Mucosa of gallbladder (tissue), 1 donor: ENCODE measurements at places on chromosomes 4 and X. TPM values are rescaled to one million over a fixed set of nuclear protein-coding genes. Genes with fewer than 3 reads are reported as not detected.

The TACC3 gene
- 16.2 TPM for total RNA-seq

The PCDH10 gene
- total RNA-seq: 1.0 TPM

The LANCL3 gene
- 1.8 TPM for total RNA-seq

The MAGED4B gene
- 47.9 TPM for total RNA-seq

The WNK3 gene
- total RNA-seq: 6.2 TPM

The XAGE2 gene
- not detected for total RNA-seq

DNA sequence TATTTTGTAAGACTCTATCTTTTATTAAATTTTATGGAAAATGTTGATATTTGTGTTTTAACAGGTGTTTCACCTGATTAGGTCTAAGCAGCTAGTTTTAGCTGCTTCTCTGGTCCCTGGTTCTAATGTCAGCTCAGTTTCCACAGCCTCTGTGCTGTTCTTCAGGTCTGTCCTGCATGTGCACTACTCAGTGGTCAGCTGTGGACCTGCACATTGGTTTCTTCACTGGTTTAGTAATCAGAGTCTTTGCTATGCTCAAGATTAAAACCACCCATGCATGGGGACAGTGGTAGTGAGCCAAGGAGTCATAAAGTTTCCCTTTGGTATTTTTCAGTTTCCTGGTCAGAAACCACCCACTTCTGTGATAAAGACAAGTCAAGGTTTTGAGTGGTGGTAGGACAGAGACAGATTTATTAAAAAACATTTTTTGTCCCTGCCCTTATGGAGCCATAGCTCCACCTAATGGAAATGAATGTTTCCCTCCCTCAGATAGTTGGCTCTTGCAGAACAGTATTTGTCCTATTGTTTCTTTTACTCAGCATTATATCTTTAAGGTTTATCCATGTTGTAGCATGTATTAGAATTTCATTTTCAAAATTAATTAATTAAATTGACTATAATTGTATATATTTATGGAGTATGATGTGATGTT lies 36.8 kb upstream of the VBP1 start:
- DNase-seq: no peak

DNA sequence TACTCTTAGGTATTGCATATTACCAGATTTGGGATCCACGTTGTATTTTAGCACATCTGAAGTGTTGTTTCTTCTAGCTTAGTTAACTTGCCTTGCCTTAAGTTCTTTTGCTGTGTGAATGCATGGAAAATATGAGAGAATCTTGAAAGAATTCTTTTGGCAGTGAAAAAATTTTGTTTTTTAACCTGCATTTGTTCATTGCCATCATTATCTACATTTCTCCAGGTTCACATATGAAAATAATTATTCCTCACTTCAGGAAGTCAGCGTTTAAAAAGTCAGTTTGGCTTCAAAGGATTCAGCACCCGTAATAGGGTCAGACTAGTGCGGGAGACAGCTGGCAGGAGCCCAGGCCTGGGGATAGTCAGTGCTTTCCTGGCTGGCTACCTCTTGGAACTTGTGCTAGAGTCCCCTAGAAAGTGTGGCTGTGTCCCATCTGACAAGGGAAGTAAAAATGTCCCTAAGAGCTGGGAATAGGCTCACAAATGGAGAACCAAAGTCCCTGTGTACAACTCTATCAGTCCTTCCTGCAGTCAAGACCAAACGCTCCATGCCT lies 251.9 kb upstream of the KLF3 start:
- DNase-seq: no peak

GRCh38 chr4:30094887-30095286 lies 625.3 kb upstream of the PCDH7 start:
- DNase-seq: no peak

GRCh38 chrX:105820247-105820646 lies 2.1 kb upstream of the NRK start:
- no peak for DNase-seq

- DNase-seq: no peak
Measured at GRCh38 chr4:3660928-3661515, 105.2 kb upstream of the ADRA2C start.

DNA sequence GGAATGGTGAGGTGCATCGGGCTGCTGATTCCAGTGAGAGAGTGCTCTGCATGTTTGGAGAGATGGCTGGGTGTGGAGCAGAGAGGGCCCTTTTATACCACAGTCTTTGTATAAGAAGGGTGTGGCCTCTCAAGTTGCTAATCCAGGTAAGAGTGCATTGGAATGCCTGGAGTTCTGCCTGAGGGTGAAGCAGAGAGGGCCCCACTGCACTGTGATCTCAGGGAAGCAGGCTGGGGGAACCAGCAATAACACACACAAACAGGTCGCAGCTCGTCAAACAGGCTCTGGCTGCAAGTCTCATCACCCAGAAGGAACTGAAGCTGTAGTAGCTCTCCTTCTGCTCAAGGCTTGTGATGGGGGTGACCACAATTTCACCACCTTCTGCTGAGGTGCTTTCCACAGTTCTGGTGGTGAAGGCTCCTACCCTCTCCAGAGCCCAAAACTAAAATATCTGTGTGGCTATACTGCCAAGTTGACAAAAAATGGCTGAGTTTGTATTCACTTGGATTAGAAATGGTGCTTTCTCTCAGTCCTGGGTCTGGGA lies 687.4 kb upstream of the HS3ST1 start:
- no peak for DNase-seq

DNA sequence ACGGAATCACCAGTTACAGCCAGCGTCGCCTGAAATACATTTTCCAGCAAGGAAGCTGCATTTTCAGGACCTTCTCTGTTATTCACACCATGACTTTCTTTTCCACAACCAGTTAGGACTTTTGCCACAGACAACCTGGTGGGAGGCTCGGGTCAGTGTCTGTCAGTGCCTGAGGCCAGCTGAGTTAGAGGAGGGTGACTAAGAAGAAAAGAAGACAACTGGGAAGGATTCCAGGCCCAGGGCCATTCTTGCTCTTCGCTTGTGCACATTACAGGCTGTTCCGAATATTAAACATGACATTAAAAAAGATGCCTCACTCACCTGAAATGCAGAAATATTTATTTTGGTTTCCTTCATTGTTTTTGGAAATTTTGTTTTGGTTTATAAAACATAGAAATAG lies 21.4 kb upstream of the CENPU start:
- DNase-seq: no peak

DNA sequence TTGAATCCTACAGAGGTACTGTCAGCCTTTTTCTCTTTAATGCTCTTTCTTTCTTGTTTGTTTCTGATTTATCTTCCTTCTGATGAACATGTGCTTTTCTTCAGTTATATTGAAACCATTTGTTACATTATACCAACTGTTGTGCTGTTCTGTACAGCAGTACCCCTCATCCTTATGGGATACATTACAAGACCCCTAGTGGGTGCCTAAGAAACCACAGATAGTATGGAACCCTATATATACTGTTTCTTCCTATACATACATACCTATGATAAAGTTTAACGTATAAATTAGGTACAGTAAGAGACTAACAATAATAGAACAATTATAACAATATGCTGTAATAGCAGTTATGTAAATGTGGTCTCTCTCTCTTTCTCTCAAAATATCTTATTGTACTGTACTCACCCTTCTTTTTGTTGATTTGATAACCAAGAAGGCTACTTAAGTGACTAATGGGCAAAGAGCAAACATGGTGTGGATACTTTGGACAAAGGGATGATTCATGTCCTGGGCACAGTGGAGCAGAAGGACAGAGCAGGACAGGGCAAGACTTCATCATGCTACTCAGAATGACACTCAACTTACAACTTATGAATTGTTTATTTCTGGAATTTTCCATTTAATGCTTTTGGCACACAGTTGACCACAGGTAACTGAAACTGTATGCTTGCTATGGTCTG lies 10.7 kb upstream of the YIPF7 start:
- DNase-seq: no peak

- DNase-seq: no peak
Measured at GRCh38 chrX:32443841-32444240, 767.5 kb downstream of the DMD start.

DNA sequence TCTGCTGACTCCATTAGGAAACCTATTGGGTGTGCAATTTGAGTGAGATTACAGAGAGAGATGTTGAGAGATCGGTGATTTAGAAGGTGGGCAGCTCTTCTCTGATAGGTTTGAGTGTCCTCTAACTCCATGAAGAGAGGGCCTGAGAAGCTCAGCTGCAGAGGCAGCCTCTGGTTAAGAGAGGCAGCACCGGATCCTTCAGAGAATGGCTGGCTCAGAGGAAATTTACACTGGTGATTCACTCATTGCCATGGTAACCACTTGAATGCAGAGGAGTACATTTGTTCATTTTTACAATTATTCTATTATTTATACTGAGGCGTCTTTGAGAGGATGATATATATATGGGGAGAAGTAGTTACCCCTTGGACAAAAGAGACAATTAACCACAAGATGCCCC lies 171.7 kb downstream of the PDGFRA start:
- no peak for DNase-seq

- peak; percentile 41 for DNase-seq
Measured at GRCh38 chr4:147760176-147760575, 28.3 kb downstream of the ARHGAP10 start.
